ENCODE measurements at places on chromosomes 4 and X. TPM values are rescaled to one million over a fixed set of nuclear protein-coding genes. Genes with fewer than 3 reads are reported as not detected.

Gene CMC4
- 4.7 TPM for total RNA-seq

Gene FAM47E
- not detected for total RNA-seq

Gene PLP1
- total RNA-seq, result not detected

Gene AMER1
- 4.2 TPM for total RNA-seq

Gene NKX3-2
- not detected for total RNA-seq

Gene ARSD
- total RNA-seq, result 2.5 TPM

Gene GATA1
- not detected for total RNA-seq

Gene NWD2
- total RNA-seq, result not detected

Gene KIF4A
- total RNA-seq, result 40.5 TPM

Gene CENPVL2
- not detected for total RNA-seq

Gene DUSP21
- total RNA-seq, result not detected

Gene TRIM75
- total RNA-seq, result not detected

Data from activated CD4-positive, alpha-beta T cell treated with anti-CD3 and anti-CD28 coated beads, Interleukin-2, amount 10 ng/mL, durations not matched to agents 7 days and 5 days (primary cell).